ENCODE measurements at places on chromosomes 16 and 17.

DNA sequence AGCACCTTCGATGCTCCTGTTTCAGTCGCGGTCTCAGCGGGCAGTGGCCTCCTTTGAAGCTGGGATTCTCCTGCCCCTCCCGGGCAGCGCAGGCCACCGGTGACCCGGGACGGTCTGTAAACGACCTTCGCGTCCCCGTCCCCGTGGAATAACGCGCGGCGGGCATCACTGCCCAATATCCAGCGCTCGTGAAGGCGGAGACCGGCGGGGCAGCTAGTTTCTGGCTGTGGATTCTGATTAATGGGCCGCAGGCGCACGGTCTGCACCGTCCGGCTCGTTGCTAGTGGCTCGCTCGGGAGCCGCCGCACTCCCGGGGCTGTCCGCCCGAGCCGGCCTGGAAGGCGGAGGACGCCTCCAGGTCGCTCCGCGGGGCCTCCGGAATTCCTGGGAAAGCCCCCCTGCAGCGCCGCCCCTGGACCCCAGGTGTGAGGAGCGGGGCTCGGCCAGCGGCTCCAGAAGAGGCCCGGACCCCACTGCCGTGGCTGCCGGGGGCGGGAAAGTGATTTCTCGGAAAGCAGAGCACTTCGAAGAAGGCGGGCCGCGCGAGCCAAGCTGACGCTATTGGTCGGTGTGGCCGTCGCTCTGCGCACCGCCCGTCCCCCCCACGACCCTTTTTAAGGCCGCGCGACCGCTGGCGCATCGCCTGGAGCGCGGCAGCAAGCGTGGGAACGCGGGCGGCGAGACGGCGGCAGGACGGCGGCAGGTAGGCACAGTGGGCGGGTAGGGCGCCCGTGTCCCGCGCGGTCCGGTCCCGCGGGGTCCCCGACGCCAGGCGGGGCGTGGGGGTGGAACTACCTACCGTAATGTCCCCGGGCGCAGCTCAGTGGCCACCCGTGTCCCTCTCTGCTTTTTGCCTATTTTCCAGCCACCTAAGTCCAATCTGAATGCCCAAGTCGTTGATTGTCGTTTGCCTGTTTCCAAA lies at the start of gene IRF8:
Gene IRF8 (plus strand): TSS at position 642 of the 922 bp plus-strand sequence. CDS start 3,854 bp downstream, outside the sequence.
- peak; percentile 92 for DNase-seq

- no peak for DNase-seq
These were observed 22.1 kb upstream of the NAT9 start for GRCh38 chr17:74798239-74798707.

- no peak for DNase-seq
These were observed 50.2 kb downstream of the CDH11 start for GRCh38 chr16:65071433-65072311.

- DNase-seq: no peak
These were observed 26.7 kb downstream of the DNASE1 start for GRCh38 chr16:3681206-3681605.

- DNase-seq: peak; percentile 53
These were observed 43.0 kb upstream of the ZNF750 start for GRCh38 chr17:82882715-82883418.

- no peak for DNase-seq
These were observed 216.2 kb upstream of the ASIC2 start for GRCh38 chr17:33509331-33509730.

DNA sequence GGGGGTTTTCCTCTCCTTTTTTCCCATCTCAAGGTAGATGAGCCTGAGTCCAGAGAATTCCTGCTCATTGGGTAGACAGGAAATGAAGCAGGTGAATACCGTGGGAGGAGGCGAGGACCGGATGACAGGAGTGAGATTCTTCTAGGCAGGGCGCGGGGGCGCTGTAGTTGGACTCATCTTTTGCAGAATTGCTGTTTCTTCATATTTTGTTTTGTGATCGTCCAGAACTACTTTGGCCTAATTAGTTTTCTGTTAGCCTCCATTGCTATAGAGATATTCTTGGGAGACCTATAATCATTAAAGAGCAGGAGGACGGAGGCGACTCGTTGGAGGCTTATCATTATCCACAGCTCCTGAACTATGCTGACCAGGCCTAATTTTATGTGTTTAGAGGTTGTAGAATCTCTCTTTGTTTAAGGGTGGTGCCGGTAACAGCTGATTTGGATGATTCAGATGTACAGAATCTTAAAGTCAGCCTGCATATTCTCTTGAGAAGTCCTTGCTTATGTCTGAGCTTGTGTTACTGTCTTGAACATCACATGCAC lies 650 bp downstream of the ATP6V0A1 start:
- peak; percentile 11 for DNase-seq

DNA sequence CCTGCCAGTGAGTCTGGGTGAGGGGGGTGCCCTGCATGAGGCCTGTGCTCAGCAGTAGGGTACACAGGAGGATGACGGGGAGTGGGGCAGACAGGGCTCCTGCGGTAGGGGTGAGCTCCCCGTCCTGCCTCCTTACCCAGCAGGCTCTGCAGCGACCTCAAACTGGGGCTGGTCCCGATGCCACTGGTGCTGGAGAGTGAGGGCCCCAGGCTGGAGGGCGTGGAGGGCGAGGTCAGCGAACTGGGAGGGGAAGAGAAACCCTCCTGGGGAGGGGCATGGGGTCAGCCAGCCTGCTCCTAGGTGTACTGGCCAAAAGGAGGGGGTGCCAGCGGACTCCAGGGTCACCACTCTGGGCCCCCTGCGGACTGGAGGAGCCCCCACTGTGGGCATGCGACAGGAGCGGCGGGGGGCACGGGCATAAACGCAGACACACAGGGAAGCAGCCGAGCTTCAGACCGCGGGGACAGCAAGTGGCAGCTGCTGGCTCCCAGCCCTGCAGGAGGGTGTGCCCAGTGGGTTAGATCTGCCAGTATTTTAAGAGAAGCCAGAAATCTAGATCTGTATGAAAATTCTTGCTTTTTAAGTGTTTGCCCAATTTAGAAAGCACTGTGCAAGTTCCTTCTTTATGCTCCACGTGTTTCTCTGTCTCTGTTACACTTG lies 9.0 kb upstream of the VASN start:
- no peak for DNase-seq

- DNase-seq: peak; percentile 60
These were observed 671 bp downstream of the DGKE start for GRCh38 chr17:56834380-56835263.

- DNase-seq: no peak
These were observed 154.1 kb upstream of the CDH5 start for GRCh38 chr16:66212428-66212827.

- no peak for DNase-seq
These were observed 17.8 kb upstream of the HNF1B start for GRCh38 chr17:37762666-37763065.

- DNase-seq: no peak
These were observed 440.3 kb upstream of the MAF start for GRCh38 chr16:80040814-80041213.

- peak; percentile 35 for DNase-seq
These were observed 789 bp downstream of the CSNK1D start for GRCh38 chr17:82272495-82273326.

DNA sequence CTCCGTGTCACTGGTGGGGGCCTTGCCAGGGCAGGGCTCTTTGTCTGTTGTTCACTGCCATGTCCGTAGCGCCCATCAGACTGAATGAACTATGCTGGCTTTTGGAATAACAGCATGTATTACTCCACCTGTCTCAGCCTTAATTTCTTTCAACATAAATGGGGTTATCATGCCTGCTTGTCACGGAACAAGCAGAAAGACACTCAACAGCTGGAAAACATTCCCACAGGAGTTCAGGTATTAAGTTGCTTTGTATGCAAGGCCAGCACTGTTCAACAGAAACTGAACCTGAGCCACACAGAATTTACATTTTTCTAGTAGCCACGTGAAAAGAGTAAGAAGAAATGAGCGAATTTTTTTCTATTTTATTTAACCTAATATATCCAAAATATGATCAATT lies 13.1 kb downstream of the PPL start:
- DNase-seq: no peak

DNA sequence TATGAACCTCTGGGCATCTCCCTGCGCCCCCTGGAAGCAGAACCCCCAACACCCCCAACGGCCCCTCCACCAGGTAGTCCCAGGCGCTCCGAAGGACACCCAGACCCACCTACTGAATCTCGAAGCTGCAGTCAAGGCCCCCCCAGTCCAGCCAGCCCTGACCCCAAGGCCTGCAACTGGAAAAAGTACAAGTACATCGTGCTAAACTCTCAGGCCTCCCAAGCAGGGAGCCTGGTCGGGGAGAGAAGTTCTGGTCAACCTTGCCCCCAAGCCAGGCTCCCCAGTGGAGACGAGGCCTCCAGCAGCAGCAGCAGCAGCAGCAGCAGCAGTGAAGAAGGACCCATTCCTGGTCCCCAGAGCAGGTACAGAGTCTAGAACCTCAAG lies 1.5 kb downstream of the BCL6B start:
- DNase-seq: no peak

- DNase-seq: no peak
These were observed 19.9 kb downstream of the RPH3AL start for GRCh38 chr17:332558-333322.

- DNase-seq: no peak
These were observed 153.6 kb downstream of the C16orf95 start for GRCh38 chr16:87163637-87164036.

GRCh38 chr16:53415504-53415903 lies 18.8 kb upstream of the RBL2 start:
- DNase-seq: no peak

All from stimulated activated CD4-positive, alpha-beta T cell treated with anti-CD3 and anti-CD28 coated beads, Interleukin-12 subunit alpha, Interleukin-12 subunit beta, amount 100 ng/mL, for 4 hours (primary cell).